Skin of body (tissue), 3 donors: ENCODE measurements at places on chromosomes 1 and 21. TPM values are rescaled to one million over a fixed set of nuclear protein-coding genes. Genes with fewer than 3 reads are reported as not detected.
A peak's percentile ranks its signal among the peaks of the same experiment; 100 is the strongest.

Gene GBP2
- 15.4 TPM for total RNA-seq

Gene ELK4
- 19.3 TPM for total RNA-seq

Gene UBQLN4
- total RNA-seq, result 12.1 TPM

Gene WDR64
- total RNA-seq, result not detected

Gene GDAP2
- 22.2 TPM for total RNA-seq

Gene GLMP
- 23.2 TPM for total RNA-seq

Gene KIF26B
- 5.8 TPM for total RNA-seq

Gene ADORA3
- total RNA-seq, result 0.20 TPM

Gene RBP7
- total RNA-seq, result 11.6 TPM

Gene KLHDC7A
- total RNA-seq, result 0.30 TPM

Gene IL23R
- not detected for total RNA-seq

Gene NFIA
- total RNA-seq, result 47.7 TPM

Gene PLCH2
- 15.3 TPM for total RNA-seq

Gene SMIM12
- 8.0 TPM for total RNA-seq

Gene ZNF678
- 27.2 TPM for total RNA-seq

DNA sequence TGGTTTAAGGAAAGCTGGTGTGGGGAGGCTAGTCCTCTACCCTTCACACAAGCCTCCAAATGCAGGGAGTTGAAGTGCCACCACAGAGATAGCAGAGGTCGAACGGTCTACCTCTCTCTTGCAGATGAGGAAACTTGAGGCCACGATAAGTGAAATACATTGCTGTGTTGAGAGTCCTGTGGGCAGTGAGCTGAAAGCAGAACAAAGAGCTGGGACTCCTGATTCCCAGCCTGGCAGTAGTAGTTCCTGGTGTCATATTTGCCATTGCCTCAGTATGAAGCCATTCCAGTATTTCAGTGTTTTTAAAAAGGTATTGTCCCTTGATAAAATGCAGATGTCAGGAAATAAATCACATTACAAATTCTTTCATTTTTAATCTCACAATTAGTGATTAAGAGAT, 28.6 kb downstream of the AK4 start:
- DNase-seq, result no peak

DNA sequence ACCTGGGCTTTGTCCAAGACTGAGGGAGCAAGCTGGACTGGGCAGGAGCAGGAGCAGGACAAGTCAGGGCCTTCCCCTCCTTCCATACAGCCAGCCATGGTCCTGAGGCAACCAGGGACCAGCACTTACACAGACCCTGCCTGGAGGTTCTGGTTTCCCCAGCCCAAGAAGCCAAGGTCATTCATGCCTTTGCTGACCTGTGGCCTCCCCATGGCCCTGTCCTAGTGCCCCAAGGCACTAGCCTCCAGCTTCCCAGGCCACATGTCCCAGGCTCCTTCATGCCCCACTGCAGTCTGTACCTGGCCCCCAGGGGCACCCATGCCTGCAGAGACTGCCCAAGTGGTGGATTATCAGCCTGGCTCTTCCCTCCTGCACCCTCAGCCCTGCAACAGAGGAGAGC, 243.9 kb downstream of the TOMM20 start:
- no peak for DNase-seq

DNA sequence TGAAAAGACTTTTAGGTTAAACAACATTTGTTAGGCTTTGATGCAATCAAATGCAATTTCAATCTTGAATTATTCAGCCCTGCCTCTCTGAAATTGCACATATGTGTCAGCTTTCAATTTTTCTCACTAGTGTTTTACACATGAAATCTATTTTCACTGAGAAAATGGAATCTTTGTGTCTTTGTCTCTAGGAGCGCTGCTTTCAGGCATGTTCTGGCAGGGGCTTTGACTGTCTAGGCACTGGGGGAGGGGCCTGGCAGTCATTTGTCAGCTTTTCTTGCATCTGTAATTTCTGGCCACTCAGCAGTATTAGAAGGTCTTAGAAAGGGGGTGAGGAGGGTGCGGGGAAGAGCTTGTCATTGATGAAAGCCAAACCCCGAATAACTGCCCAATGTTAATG, 264.4 kb downstream of the PTPRC start:
- peak; percentile 61 for DNase-seq

- no peak for DNase-seq
Measured at GRCh38 chr1:91753878-91754277, 132.1 kb downstream of the TGFBR3 start.

DNA sequence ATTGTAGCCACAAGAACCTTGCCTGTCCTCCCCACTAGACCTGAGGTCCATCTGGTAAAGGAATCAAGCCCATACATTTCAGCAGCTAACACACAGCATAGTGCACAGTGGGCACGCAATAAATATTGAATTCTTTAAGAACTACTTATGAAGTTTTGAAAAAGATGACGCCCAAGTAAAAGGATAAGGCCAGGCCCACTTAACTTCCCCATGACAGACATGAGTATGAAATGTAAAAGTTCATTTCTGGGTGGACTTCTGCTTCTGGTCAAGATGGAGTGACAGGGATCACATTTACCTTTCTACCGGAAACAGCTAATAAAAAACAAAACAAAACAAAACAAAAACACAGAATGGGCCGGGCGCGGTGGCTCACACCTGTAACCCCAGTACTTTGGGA, 25.4 kb downstream of the SORT1 start:
- no peak for DNase-seq

- no peak for DNase-seq
Measured at GRCh38 chr1:78060857-78061563, 15.2 kb downstream of the GIPC2 start.

GRCh38 chr1:209428241-209428921, 155.1 kb upstream of the CAMK1G start:
- DNase-seq, result peak; percentile 24

- DNase-seq, result no peak
Measured at GRCh38 chr1:207071426-207071825, 17.2 kb upstream of the C4BPB start.

DNA sequence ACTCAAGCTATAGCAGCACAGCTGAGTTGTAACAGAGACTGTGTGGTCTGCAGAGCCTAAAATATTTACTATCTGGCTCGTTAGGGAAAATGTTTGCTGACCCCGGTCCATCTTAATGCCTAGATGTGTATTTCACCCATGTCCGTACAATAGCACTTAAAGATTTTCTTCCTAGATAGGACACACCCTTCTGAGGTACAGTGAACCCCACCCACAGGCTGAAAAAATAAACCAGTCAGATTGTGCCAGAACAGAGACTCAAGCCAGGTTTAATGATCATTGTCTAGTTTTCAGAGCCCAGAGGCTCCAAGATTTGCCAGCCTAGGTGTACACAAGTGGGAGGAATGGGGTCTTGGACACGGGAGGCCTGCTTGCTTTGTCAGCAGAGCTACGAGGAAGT, 5.6 kb downstream of the AMIGO1 start:
- no peak for DNase-seq

DNA sequence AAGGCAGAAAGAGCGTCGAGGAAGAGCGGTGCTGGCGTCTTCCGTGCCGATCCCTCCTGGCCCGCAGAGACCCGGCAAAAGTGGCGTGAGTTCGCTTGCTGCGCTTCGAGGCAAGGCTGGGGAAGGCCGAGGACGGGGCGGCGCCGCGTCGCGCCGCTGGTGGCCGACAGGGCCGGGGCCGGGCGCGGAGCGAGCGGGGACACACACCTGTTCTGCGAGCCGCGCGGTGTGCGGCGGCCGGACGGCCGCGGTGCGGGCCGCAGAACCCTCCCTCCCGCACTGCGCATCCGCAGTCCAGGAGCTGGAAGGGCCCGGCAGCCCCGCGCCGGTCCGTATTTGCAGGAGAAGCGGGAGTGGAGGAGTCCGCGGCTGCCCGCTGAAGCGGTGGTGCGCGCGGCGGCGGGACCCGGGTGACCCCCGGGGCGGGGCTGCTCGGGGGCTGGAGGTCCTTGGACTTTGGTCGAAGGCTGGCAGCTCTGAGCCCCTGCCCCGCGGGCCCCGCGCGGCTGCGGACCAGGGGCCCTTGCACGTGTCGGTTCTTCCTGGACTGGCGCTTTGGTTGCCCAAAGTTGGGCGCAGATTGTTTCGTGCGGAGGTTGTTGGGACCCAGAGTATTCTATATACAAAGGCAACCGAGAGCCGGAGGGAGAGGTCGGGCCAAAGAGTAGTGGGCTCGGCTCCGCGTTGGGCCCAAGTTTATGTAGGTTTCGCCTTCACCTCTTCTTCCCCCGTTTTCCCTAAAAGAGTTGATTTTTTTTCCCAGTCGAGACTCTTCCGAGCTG, 2.6 kb downstream of the RNF220 start:
- DNase-seq, result no peak

DNA sequence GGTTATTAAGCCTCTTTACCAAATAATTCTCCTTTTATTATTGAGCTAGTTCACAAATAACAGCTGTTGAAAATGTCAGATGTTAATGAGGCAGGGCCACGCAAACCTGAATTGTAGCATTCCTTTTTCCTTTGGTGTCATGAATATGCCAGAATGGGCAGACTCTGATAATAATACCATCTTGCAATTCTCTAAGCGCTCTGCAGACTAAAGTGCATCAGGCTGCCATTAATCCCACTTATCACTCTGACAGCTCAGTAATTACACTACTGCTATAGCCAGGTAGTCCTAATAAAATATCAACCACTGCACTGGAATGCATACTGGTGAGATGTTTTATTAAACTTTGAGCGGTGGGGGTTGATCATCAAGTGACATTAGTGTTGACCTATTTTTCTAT, 177.7 kb downstream of the DPYD start:
- no peak for DNase-seq

GRCh38 chr1:33030575-33030974, 6.1 kb downstream of the AK2 start:
- no peak for DNase-seq

DNA sequence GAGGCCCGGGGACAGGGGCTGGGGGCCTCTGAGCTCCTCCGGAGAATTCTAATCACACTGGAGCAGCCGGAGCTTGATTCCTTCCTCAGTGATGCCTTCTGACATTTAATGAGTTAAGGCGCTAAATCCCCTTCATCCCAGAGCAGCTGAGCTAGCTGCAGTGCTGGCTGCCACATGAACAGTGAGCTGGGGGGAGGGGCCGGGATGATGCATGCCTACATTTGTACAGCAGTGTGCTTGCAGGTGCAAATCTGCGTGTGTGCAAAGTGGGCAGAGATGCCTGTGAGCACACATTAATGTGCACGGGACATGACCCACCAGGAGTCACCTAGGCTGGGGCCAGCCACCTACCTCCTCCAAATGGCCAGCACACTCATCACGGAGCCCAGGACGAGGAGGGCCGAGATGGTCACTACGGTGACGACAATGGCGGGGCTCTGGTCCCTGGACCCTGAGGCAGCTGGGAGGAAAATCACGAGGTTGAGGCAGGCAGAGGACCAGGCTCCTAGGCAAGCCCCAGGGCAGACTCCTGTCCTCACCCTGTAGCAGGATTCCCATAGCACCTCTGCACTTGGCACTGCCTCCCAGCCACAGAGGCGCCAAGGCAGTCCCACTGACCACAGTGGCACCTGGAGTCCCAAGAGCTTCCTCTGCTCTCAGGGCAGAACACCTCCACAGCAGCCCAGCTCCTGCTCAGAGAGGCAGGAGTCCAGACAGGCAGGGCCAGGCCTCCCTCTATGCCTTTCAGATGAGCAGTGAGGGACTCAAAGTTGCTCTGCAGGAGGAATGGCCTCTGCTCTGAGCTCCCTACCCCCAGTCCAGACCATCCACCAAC, 34.7 kb downstream of the CDCA8 start:
- peak; percentile 32 for DNase-seq

DNA sequence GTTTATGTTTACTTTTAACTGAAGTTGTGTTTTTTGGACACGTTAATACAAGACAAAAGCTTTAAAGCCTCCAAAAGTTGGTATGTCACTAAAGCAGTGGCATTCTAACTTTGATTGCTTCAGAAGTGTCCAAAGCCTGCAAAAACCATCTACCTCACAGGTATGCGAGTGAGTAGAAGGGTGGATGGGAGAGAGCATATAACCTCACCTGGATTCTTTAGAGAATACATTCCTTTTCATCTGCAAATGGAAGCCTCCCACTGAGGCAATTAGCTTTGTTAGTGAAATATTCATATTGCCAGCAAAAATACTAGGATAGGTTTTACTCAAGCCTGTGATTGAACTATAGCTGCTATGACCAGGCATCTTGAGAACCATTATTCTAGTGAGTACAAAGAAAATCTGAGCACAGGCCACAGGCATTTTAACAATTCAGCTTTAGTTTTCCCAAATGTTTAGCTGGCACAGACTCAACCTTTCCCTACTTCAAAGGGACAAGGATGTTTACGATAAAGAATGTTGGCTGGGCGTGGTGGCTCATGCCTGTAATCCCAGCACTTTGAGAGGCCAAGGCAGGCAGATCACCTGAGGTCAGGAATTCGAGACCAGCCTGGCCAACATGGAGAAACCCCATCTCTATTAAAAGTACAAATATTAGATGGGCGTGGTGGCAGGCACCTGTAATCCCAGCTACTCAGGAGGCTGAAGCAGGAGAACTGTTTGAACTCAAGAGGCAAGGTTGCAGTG, 39.7 kb downstream of the MAP3K21 start:
- no peak for DNase-seq

- no peak for DNase-seq
Measured at GRCh38 chr21:29751473-29752185, 188.2 kb downstream of the GRIK1 start.

- DNase-seq, result peak; percentile 79
Measured at GRCh38 chr1:173420330-173420806, 56.8 kb upstream of the PRDX6 start.

DNA sequence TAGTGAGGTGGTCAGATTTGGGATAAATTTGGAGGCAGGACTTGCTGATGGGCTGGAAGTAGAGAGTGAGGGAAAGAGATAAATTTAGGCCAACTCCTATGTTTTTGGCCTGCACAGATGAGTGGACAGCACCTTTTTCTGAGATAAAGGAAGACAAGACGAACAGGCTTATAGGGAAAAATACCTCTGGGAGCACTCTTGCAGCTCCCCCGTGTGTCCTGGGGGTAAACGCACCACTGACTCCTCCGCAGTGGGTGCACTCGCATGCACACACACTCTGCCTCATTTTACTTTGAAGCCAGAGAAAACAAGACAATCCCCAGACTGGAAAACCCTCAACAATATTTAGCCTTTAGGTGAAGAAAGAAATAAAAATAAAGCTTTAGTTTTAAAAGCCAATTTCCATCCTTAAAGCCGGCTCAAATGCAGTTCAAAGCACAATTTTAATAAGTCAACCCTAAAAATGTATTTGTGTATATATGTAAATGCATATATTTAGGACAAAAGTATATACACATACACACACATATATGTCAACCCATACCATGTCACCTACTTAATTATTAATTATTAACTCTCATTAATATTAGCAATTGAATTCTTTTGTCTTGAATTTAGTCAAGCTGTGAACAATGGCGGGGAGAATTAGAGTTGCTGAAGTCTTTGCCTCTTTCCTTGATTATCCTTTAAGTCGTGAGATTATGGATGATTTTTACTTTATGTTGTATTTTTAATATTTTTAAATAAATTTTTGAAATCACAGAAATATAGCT, 341.8 kb downstream of the ZNF326 start:
- DNase-seq, result no peak

- peak; percentile 1 for DNase-seq
Measured at GRCh38 chr1:183360473-183360872, 57.7 kb downstream of the NMNAT2 start.

- DNase-seq, result no peak
Measured at GRCh38 chr1:196399713-196400112, 208.5 kb downstream of the KCNT2 start.

- no peak for DNase-seq
Measured at GRCh38 chr1:20440785-20441200, 45.2 kb downstream of the CAMK2N1 start.

- DNase-seq, result no peak
Measured at GRCh38 chr1:50968821-50969610, 1.0 kb upstream of the CDKN2C start.

- DNase-seq, result no peak
Measured at GRCh38 chr1:11746795-11747487, 11.0 kb downstream of the AGTRAP start.
